ENCODE measurements at places on chromosomes 4 and X. TPM values are rescaled to one million over a fixed set of nuclear protein-coding genes. Genes with fewer than 3 reads are reported as not detected.

DNA sequence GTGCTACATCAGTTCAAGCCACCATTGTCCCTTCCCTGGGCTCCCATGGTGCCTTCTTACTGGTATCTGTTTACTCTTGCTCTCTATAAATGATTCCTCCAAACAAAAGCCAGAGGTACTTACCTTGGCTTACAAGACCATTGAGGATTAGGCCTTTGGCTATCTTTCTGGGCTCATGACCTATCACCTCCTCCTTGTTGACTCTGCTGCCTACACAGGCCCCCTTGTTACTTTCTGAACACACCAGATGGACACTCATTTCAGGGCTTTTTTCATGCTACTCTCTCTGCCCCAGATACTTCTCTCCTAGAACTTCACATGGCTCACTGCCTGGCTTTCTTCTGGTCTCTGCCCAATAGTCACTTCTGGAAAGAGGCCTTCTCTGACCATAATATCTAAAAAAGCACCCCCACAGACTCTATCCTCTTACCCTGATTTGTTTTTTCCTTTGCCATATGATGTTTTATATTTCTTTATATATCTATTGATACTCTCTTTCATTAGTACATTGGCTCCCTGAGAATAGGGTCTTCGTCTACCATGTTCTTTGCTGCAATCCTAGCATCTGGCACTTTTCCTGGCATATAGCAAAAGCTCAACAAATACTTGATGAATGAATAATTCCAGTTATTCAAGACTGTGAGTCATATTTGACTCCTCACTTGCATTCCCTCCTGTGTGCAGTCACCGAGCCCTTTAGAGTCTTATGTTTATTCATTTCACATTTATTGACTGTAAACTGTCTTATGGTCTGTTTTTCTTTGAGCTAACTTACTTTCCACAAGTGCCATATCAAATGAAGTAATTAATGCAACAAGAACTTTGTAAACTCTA is 27.1 kb upstream of the TAPT1 start:
- DNase-seq, result no peak

GRCh38 chr4:59535541-59535940 is 1664.6 kb upstream of the ADGRL3 start:
- DNase-seq, result no peak

- DNase-seq, result no peak
These were observed 20.4 kb upstream of the TMEM154 start for GRCh38 chr4:152700151-152700550.

- DNase-seq, result no peak
These were observed 263.9 kb upstream of the CXorf66 start for GRCh38 chrX:140229191-140229590.

- DNase-seq, result no peak
These were observed 42.7 kb downstream of the TMEM150C start for GRCh38 chr4:82519072-82519471.

DNA sequence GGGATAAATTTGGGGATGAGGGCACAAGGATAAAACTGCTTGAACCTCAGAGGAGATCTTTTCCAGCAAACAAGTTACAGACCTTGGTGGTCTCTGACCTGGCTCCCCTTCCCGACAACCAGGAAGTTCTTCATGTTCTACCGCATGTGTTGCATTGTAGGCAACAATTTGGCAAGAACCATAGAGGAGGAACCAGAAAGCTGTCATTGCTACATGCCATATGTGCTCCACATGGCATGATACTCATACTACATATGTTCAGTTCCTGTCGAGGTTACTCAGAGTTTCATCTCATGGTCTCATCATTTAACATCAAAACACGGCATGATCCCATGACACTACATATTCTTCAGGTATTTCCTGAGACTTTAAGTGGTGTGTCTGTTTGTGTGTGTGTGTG is 235.9 kb downstream of the OR13H1 start:
- DNase-seq, result no peak

- no peak for DNase-seq
These were observed 5.4 kb upstream of the MMRN1 start for GRCh38 chr4:89889289-89889688.

DNA sequence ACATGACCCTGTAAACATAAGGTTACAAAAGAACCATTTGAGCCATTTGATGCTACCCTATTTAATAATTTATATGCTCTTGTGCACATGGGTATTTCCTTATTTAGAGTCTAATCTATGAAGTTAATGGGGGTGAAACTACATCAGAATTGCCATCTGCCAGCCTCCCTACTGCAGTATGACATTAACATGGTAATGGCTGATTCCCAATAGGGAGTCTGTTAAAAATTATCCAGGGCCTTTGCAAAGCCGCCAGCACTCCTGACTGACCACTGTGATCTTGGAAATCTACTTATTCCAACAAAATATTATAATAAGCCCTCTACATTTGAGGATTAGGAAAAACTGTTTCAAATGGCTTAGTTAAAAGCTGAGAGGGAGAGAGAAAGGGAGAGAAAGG is 153.7 kb downstream of the CLCN4 start:
- no peak for DNase-seq

- DNase-seq, result no peak
These were observed 67.1 kb downstream of the GPR143 start for GRCh38 chrX:9698576-9698975.

DNA sequence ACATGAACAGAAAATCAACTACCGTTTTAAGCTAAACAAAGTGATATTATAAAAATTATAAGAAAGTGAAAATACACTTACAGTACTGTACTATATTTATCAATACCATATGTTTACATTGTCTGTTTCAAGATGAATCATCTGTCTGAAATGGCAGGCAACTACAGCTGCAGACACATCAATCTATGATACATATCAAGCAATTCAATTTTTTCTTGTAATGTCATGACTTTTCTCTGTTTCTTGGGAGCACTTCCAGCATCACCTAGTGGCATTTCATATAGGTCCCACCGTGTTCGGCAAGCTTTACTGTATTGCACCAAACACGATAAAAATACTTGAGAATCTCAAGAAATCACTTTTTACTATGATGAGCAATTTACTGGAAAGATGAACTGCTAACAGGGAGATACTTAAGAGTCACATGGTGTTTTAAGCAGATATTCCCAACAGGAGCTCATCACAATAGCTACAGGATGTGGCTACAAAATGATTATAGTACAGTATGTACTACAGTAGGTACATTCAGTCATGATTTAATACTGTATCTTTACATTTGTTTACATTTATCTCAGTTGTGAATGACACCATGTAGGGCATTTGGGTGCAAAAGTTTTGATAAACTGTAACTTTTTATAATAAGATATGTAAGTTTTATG is 207.4 kb downstream of the ADAM29 start:
- DNase-seq, result no peak

GRCh38 chr4:125303821-125304220 is 10.9 kb upstream of the FAT4 start:
- no peak for DNase-seq

The BTC gene
- 6.9 TPM for total RNA-seq

The NDP gene
- not detected for total RNA-seq

The KLKB1 gene
- total RNA-seq, result not detected

The MGARP gene
- 2.8 TPM for total RNA-seq

The SPON2 gene
- total RNA-seq, result 14.0 TPM

The ZXDA gene
- total RNA-seq, result 6.4 TPM

The PDGFC gene
- total RNA-seq, result 21.0 TPM

Data from ascending aorta (tissue), 2 donors.